ENCODE measurements at places on chromosomes 1 and 21. TPM values are rescaled to one million over a fixed set of nuclear protein-coding genes. Genes with fewer than 3 reads are reported as not detected.
A peak's percentile ranks its signal among the peaks of the same experiment; 100 is the strongest.

The DEDD gene
- 36.7 TPM for total RNA-seq

The NCF2 gene
- total RNA-seq, result not detected

The NHLH1 gene
- total RNA-seq, result not detected

The MPZ gene
- total RNA-seq, result 0.11 TPM

The TSTD1 gene
- not detected for total RNA-seq

The FOXD3 gene
- total RNA-seq, result not detected

- no peak for DNase-seq
Measured at GRCh38 chr1:64872067-64872466, 94.3 kb downstream of the JAK1 start.

- peak; percentile 47 for DNase-seq
Measured at GRCh38 chr21:42010507-42011495, 641 bp upstream of the ZBTB21 start.

- no peak for DNase-seq
Measured at GRCh38 chr1:182794091-182794490, 4.5 kb downstream of the NPL start.

GRCh38 chr1:180821970-180822369, 90.7 kb upstream of the KIAA1614 start:
- no peak for DNase-seq

DNA sequence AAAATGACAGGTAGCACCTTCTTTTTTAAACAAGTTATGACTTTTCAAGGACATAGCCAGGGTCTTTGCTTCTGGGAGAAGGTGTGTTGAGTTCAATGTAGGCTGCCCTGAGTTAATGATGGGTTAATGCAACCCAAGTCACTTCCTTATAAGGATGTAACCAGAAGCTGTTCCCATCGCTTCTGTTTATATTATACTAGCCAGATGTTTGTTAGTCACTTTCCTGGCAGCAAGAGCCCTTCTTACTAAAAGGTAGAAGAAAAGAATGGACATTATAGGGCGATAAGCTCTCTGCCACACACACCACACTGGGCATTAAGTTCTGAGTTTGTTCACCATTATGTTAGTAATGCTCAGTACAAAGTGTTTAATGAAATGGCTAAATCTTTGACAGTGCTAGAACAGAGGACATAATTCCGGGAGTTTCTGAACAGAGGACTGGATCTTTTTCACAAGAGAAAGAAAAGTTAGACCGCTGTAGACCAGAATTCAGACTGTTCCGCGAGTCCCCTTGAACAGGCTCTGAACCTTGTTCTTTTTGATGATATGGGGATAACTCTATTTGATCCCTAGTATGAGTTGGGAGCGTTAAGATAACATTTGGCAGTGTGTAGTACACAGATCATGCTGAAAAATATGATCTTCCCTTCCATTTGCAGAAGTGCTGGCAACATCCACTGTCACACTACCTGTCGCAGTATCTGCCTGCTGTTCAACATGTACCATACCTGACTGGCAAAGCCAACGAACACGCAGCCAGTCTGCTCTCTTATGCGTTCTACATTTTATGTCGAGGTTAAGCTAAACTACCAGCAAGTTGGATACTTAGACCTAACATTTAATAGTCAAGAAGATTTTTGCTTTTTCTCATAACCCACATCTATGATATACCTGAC, 41.0 kb downstream of the DEGS1 start:
- DNase-seq, result peak; percentile 80

GRCh38 chr1:59188413-59189213, 108.3 kb upstream of the FGGY start:
- no peak for DNase-seq

- DNase-seq, result no peak
Measured at GRCh38 chr21:15209224-15209623, 144.4 kb upstream of the NRIP1 start.

All from GM23248 (cell line).